ENCODE measurements at places on chromosomes 7 and 10. TPM values are rescaled to one million over a fixed set of nuclear protein-coding genes. Genes with fewer than 3 reads are reported as not detected.

DNA sequence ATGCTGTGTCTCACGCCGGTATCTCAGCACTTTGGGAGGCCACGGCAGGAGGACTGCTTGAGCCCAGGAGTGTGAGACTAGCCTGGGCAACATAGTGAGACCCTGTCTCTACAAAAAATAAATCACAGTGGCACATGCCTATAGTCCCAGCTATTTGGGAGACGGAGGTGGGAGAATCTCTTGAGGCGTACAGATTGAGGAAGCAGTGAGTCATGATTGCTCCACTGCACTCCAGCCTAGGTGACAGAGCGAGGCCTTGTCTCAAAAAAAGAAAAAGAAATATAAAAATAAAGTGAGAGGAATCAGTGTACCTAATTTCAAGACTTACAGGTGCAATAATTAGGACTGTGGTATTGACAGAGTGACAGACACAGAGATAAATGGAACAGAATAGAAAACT is 23.9 kb downstream of the SLC25A40 start:
- DNase-seq: no peak

DNA sequence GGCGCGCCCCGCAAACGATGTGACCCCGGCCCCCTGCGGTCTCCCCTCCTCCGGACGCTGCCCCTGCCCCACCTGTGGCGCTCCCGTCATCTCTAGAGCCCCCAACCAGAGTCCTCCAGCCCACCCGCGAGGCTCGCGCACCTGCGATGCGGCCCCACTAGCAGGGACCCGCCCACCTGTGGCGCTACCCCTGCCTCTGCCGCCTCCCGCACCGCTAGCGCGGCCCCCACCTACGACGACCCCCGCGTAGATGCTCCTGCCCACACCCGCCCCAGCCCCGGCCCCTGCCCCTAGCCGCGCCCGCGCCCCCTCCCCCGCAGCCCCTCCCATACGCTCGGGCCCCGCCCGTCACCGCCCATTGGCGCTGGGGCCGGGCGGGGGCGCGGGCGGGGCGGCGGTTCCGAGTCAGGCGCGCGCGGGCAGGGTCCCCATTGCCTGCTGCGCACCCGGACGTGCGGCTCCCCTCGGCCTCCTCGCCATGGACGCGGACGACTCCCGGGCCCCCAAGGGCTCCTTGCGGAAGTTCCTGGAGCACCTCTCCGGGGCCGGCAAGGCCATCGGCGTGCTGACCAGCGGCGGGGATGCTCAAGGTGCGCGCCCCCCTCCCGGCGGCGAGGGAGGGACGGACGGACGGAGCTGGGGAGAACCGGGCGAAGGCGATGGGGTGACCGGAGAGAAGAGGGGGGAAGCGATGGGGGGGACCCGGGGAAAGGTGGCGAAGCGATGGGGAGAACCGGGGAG is at the start of gene PFKP:
Gene PFKP, plus strand, starts transcription at position 431 of the 741 bp plus-strand sequence. Its CDS starts 48 bp downstream, at position 479.
- peak; percentile 90 for DNase-seq

GRCh38 chr10:21527598-21528235 is 2.2 kb upstream of the SKIDA1 start:
- DNase-seq: peak; percentile 81

GRCh38 chr10:17061418-17061817 is 68.2 kb downstream of the CUBN start:
- peak; percentile 41 for DNase-seq

CCNJ gene
- 5.6 TPM for total RNA-seq

CCSER2 gene
- 56.0 TPM for total RNA-seq

Measured in osteoblast (primary cell).